GF-D8 (cell line): ENCODE measurements at places on chromosomes 7 and 10.
A peak's percentile ranks its signal among the peaks of the same experiment; 100 is the strongest.

DNA sequence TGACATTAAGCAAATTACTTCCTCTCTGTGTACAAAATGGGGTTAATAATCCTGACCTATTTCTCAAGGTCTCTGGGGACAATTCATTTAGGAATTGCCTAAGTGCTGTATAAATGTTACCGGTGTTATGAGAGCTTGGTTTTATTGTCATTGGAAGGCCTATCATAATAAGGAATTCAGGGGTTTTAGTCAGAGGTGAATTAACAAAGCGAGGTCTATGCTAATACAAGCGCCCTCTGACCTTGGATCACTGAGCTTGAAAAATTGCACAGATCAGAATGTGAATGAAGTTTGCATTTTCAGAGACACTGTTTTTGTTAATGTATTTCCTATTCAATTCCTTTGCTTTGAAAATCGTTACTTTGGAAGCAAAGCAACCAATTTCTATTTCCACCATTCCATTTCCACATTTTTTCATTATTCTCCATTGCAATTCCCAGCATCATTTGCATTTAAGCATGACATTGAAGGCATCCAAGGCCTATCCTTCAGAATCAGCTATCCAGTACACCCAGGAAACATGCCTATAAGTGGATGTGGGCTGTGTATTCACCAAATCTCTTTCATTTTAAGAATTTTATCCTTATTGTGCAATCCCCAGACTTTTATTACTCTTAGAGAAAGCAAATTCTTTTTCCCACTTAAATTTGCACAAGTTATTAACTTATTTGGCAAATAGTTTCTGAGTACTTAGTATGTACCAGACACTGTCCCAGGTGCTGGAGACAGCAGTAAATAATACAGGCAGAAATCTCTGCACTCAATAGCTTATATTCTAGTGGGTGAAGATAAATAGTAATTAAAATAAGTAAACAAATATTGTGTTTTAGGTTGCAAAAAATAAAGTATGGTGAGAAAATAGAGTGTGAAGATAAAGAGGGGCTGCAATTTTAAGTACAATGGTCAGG lies 133.1 kb downstream of the NRCAM start:
- DNase-seq = no peak

- no peak for DNase-seq
Measured at GRCh38 chr10:121355161-121355560, 243.1 kb downstream of the FGFR2 start.

GRCh38 chr7:82549616-82550285 lies 106.2 kb upstream of the CACNA2D1 start:
- DNase-seq = no peak

DNA sequence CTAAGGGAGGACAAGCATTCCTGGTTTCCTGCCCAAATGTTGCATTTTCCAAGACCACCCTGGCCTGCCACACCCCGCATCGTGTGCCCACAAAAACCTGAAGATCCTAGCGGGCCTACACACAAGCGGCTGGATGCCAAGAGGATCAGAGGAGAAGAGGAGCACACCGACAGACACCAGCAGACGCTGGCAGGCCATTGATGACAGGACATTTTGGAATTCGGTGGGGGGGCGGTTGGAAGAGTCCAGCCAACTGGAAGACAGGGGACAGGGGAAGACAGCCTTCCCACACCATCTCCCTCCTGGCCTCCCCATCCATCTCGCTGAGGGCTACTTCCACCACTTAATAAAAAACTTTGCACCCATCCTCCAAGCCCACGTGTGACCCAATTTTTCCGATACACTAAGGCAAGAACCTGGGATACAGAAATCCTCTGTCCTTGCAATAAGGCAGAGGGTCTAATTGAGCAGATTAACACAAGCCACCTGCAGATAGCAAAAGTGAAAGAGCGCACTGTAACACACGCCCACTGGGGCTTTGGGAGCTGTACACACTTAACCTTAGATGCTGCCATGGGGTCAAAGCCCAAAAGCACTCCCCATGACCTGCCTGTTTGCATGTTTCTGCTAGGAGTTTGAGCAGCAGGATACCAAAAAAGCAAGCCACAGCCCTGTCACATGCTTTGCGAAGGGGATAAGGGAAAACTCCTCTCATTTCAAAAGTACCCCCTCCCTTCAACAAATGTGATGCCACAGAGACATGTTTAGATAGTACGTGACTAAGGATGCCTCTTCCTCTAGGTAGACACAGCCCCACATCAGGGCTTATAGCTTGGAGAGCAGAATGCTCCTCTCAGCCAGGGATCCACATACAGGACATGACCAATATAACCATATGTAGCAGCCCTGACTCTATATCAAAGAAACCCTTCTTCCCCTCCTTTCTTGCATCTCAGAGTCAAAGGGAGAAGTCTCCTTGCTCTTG lies 13.4 kb upstream of the SMNDC1 start:
- DNase-seq = no peak

GRCh38 chr10:22230158-22230833 lies 12.5 kb upstream of the EBLN1 start:
- DNase-seq = no peak

DNA sequence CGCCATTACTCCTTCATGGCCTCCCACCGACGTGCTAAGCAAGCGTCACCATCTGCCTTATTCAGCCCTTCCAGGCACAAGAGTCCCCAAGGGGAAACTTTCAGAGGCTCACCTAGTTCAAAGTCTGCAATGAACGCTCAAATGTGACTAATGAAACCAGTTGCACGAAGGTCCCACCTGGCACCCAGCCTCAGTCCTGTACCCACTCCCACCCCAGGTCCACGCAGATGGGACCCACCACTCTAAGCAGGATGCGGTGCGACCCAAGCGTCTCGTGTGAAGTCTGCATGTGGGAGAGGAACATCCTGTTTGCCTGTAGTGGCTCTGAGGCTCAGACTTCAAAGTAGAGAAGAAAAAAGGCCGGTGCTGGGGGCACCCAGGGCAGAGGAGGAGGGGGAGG lies 40.3 kb downstream of the RGS10 start:
- DNase-seq = no peak

DNA sequence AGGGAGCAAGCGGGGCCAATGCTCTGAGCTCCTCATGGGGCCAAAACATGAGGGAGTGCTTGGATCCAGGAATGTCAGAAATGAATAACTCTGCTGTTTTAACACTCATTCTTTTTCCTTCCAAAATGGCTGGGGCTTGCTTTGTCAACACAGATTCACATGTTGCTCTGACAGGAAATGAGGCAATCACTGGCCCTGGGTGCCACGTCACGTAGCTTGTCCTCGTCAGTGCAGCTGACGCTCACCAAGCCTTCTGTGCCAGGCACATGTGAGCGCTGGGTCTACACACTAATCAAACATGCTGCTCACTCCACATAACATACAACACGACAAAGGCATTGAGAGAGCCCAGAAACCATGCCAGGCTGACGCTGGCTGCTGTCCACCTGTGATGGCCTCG lies 198.9 kb downstream of the WDR37 start:
- DNase-seq = peak; percentile 25

- no peak for DNase-seq
Measured at GRCh38 chr7:130890176-130891020, 156.4 kb upstream of the KLF14 start.

- DNase-seq = no peak
Measured at GRCh38 chr10:111835574-111835973, 348.0 kb downstream of the GPAM start.

DNA sequence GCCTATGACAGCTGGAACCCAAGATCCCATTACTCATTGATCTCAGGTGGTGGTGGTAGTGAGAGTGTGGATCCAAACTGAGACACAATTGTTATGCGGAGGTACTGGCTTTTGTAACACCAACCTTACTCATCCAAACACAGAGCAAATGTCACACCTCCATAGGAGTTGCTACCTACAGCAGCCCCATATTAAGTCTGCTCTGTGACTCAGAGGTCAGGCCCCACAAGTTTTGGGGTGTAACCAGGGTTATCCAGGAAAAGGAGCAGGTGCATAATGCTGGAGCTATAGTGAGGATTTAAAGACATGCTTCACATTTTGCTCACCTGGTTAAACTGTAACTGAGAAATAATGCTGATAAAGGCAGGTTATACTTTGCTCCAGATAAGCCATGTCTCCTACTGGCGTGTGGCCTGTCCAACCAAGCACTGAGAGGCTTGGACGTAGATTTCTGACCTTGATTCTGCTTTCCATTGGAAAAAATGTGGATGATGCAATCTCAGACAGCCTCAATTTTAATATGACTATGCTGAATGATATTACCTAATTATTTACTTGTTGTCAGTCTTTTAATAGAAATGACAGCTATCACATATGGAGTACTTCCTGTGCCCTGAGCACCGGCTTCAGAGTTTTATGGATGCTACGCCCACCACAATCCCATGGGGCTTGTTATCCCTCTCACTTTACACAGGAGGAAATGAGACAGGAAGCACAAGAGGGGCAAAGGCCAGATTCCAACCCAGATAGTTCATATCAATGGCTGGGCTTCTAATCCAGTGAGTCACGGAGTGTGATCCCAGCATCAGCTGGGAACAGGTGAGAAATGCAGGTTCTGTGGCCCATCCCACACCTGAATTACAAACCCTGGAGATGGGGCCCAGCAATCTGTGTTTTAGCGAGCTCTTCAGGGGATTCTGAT lies 181.3 kb downstream of the CHN2 start:
- no peak for DNase-seq

DNA sequence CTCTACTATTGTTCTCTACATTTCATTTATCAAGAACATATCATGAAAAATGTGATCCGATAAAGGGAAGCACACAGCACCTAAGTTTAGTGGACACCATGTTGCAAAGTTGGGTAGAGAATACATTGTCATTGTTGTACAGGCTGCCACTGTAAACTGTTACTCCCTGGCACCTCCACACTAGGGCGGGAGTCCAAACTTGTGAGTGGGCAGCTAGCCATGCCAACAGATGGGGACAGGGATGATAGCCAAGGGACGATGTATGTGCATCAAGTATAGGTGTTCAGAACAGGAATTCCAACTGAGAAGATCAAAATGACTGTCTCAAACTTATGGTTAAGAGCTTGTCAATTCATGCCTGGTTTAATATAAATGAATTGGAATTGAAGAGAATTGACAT lies 31.1 kb upstream of the COMMD3 start:
- no peak for DNase-seq

DNA sequence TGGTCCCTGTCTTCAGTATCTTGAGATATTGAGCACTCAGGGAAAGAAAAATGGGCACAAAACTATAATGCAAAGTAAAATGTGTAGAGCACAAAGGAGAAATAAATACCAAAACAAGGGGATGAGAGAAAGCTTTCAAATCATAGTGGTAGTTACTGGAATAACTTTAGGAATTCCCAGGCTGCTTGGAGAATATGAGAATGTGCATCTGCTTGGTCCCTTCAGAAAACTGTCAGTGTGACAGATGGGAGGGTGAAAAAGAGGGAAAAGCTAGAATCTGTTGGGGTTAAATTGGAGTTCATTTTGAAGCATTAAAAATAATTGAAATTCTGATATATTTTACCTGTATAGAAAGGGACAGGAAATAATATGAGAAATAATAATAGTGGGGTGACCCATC lies 15.3 kb downstream of the ST7 start:
- no peak for DNase-seq

DNA sequence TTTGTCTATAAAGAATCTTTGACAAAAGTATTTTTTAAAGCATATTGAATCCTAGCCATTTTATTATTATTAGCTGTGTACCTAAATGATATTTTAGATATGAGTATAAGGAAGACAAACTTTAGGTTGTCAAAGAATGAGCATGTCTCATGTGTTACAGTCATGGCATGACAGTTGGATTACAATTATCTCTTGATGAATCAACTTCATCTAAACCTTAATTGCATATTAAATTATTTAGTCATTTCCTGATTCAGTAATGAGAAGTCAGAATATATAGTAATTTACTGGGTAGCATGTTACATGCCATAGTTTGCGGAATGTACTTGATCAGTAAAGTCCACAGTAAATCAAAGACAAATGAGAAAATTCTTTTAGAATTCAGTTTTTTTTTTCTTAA lies 59.2 kb downstream of the MAPK8 start:
- no peak for DNase-seq

- DNase-seq = no peak
Measured at GRCh38 chr7:106248600-106248999, 36.2 kb downstream of the NAMPT start.

DNA sequence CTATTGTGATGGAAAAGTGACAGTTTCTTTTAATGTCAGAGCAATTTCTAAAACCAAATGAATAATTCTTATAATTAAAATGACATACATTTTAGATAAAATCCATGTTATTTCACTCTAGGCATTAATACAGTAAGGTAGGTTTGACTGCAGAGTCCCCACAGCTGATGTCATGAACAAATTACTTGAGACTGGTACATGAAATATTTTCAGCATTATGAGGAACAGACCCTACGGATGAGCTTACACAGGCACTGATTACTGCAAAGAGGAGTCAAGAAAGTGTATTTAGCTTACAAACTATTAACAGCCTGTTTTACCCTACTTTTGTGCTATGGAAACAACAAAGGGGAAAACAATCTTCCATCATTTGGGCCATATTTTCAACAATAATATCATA lies 8.9 kb downstream of the COL1A2 start:
- DNase-seq = no peak

DNA sequence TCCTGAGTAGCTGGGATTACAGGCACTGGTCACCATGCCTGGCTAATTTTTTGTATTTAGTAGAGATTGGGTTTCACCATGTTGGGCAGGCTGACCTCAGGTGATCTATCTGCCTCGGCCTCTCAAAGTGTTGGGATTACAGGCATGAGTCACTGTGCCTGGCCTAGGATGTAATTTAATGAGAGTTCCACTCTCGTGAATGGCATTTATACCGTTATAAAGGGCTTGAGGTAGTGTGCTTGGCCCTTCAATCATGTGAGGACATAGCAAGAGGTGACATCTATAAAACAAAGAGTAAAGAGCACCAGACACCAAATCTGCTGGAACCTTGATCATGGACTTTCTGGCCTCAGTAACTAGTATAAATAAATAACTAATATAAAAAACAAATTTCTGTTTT lies 93.5 kb upstream of the PPP1R9A start:
- DNase-seq = no peak

- DNase-seq = no peak
Measured at GRCh38 chr7:28392289-28392688, 20.0 kb upstream of the CREB5 start.

GRCh38 chr10:117138838-117139580 lies 939 bp upstream of the VAX1 start:
- no peak for DNase-seq

- no peak for DNase-seq
Measured at GRCh38 chr10:132837905-132838304, 52.0 kb upstream of the NKX6-2 start.

GRCh38 chr7:102093599-102094315 lies 192.9 kb upstream of the SH2B2 start:
- no peak for DNase-seq

DNA sequence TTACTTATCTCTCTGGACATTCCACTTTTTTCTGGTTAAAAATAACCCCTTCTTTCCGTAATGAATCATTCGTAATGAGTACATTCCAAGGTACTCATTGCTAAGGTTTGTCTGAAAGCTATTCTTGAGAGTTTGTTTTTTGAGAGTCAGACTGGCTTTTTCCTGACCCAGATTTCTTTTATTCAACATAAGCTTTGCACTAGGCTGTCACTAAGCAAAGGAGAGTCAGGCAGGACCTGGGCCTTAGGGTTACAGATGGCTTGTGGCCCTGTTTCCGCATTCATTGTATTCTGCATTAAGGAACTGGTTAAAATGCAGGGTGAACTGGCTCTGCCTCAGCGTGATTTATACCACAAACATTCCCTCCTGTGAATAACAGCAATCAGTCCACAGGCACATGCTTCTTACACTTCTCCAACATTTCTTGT lies 84.1 kb downstream of the POM121L12 start:
- DNase-seq = no peak

GRCh38 chr10:71622154-71622526 lies 97.4 kb downstream of the C10orf105 start:
- no peak for DNase-seq
